Neural crest cell (in vitro differentiated cells): ENCODE measurements at places on chromosomes 3 and 15.

DNA sequence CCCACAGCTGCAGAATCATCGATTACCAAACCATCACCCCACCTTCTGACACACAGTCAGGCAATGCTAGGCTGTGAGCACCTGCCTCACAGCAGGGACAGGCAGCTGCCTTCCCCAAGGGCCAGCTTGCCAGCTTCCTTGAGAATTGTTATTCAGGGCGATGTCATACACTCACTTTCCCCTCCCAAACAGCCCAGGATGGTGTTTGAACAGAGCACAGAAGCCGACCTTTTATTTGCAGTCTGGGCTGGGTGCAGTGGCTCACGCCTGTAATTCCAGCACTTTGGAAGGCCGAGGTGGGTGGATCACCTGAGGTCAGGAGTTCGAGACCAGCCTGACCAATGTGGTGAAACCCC is 84.5 kb upstream of the HERC1 start:
- no peak for DNase-seq

GRCh38 chr3:157029365-157029790 is 130.6 kb downstream of the CCNL1 start:
- DNase-seq: no peak

DNA sequence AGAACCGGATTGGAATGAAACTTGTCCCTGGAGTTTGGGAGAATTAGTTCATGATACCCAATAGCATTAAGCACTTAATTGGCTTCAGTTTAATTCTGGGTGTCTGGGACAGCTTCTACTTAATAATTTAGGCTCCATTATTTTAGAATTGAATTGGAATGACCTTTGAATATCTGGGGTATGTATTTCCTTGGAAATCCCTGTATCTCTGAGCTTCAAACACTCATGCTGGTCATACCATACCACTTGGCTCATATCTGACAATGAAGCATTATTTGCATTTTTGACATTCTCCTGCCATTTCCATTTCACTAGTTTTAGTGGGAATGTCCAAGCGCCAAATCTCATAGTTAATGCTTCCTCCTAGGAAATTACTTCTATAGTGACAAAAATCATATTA is 393.1 kb downstream of the DIPK2A start:
- no peak for DNase-seq

DNA sequence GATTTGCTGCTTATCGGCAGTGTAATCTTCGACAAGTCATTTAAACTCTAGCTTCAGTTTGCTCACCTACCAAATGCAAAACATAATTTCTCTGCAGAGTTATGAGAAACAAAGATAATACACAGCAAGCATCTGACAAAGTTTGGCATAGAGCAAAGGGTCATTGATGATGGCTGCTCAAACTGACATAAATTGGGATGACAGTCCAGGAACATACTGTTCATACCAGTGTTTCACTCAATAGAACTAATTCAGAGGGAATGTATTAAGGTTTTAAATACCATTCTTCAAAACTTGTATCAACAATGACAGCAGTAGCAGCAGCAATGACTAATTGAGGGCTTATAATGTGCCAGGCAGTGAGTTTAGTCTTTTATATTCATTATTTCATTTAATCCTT is 137.6 kb downstream of the SPATA16 start:
- no peak for DNase-seq

GRCh38 chr3:190288836-190289235 is 33.4 kb downstream of the CLDN1 start:
- DNase-seq: no peak

DNA sequence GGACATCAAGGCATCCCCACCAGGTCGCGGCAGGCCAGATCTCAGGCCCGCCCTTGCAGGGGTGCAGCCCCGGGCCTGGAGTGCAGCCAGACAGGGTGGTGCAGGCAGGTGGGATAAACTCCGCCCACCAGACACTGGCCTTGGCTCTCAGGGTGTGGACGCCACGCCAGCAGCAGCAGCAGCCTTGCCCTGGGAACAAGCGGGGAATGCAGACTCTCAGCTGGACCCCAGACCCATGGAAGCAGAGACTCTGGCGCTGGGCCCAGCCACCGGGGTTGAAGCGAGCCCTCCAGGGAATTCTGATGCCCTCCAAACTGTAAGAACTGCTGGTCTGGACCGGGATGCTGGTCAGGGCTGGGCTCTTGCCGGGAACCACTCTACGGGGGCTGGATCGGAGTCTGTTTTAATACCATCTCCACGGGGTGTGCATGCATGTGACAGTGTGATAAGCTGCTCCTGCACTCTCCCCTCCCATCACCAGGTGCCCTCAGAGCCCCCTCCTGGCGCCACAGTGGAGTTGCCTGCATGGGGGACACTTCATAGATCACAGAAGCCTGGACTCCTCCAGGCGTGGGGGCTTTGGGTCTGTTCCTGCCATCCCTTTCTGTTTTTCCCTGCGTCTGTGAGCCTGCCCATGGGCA is 142.7 kb downstream of the NSMCE3 start:
- no peak for DNase-seq

GRCh38 chr3:87198774-87199173 is 28.3 kb upstream of the CHMP2B start:
- no peak for DNase-seq
